ENCODE measurements at places on chromosomes 4 and X. TPM values are rescaled to one million over a fixed set of nuclear protein-coding genes. Genes with fewer than 3 reads are reported as not detected.

KCND1 gene
- 5.6 TPM for total RNA-seq

PAGE5 gene
- not detected for total RNA-seq

CXCL5 gene
- total RNA-seq: 0.61 TPM

BTC gene
- 0.20 TPM for total RNA-seq

SPACA5 gene
- total RNA-seq: not detected

NCAPG gene
- total RNA-seq: 2.6 TPM

TMPRSS11D gene
- total RNA-seq: not detected

REELD1 gene
- total RNA-seq: not detected

MYOZ2 gene
- total RNA-seq: 0.24 TPM

COL4A5 gene
- 57.1 TPM for total RNA-seq

GIMD1 gene
- total RNA-seq: not detected

TCEAL7 gene
- 7.6 TPM for total RNA-seq

CLOCK gene
- 20.4 TPM for total RNA-seq

PITX2 gene
- 4.2 TPM for total RNA-seq

ADGRG4 gene
- total RNA-seq: 0.14 TPM

C4orf54 gene
- not detected for total RNA-seq

TEC gene
- total RNA-seq: 0.91 TPM

ADGRL3 gene
- total RNA-seq: 29.6 TPM

ARX gene
- total RNA-seq: not detected

DCAF12L2 gene
- 0.59 TPM for total RNA-seq

BEX5 gene
- 1.6 TPM for total RNA-seq

ADH1C gene
- not detected for total RNA-seq

LUZP4 gene
- not detected for total RNA-seq

CPEB2 gene
- 47.3 TPM for total RNA-seq

CXorf49 gene
- not detected for total RNA-seq

ART3 gene
- total RNA-seq: not detected

GPR82 gene
- not detected for total RNA-seq

EGF gene
- 25.1 TPM for total RNA-seq

P2RY8 gene
- total RNA-seq: not detected

TKTL1 gene
- total RNA-seq: not detected

BLTP1 gene
- 34.2 TPM for total RNA-seq

Measured in astrocyte (in vitro differentiated cells and primary cell).